Effector memory CD4-positive, alpha-beta T cell (primary cell): ENCODE measurements at places on chromosomes 6 and 20.
A peak's percentile ranks its signal among the peaks of the same experiment; 100 is the strongest.

DNA sequence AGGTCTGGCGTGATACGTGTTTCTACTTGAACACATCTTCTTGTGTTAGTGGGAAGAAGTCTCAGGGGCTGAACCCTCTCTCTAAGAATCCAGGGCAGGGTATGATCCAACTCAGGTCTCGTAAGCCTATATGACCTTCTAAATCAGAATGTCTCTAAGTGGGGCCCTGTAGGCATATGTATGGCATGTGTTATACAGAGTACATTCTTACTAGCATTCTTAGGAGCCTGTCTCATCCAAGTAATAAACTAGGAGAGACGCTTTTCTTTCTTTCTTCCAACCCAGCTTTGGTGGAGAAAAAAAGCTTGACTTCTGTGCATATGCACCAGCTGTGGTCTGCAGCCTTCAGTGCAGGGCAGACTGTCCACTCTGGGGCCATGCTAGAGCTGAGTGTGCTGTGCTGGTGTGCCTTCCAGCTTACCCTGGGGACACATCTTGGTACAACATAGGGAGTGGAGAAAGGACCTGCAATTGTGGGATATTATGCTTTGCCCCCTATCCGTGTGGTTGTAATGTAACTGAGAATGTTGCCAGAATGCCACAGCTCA, 47.3 kb downstream of the L3MBTL3 start:
- DNase-seq = no peak

DNA sequence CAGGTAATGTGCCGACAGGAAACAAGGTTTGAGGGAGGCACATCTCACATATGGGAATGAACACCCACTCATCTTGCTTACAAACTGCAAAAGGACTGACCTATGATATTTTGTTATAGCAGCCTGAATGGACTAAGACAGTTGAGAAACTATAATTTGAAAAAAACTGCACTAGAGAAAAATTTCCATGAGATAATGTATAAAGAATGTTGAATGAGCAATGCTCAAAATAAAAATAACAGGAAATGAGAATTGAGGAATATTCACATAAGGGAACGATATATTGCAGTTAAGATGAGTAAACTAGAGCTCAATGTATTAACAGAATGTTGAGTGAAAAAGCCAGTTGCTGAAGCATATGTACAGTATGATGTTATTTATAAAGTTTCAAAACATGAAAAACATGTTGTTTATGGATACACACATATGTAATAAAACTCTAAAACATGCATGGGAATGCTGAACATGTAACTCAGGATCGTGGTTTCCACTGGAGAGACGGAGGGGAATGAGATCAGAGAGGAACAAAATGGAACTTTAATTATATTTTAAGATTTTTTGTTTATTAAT, 6.3 kb upstream of the TBC1D22B start:
- DNase-seq = no peak

DNA sequence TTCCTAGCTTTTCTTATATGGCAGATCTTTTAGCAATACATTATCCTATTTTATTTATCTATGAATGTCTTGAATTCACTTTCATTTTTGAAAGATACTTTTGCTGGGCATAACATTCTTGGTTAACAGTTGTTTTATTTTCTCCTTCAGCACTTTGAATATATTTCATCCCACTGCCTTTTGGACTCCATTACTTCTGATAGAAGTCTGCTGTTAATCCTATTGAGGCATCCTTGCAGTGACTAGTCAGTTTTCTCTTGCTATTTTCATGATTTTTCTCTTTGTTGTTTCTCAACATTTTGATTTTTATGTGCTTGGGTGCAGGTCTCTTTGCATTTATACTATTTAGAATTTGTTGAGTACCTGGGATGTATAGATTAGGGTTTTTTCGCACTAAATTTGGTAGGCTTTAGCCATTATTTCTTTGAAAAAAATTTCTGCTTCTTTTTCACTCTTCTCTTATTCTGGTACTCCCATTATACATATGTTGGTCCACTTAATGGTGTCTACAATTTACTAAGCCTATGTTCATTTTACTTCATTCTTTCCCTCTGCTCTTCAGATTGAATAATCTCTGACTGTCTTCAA, 53.2 kb downstream of the PHACTR3 start:
- DNase-seq = no peak

- no peak for DNase-seq
These were observed 556.0 kb upstream of the JAG1 start for GRCh38 chr20:11229772-11230171.

DNA sequence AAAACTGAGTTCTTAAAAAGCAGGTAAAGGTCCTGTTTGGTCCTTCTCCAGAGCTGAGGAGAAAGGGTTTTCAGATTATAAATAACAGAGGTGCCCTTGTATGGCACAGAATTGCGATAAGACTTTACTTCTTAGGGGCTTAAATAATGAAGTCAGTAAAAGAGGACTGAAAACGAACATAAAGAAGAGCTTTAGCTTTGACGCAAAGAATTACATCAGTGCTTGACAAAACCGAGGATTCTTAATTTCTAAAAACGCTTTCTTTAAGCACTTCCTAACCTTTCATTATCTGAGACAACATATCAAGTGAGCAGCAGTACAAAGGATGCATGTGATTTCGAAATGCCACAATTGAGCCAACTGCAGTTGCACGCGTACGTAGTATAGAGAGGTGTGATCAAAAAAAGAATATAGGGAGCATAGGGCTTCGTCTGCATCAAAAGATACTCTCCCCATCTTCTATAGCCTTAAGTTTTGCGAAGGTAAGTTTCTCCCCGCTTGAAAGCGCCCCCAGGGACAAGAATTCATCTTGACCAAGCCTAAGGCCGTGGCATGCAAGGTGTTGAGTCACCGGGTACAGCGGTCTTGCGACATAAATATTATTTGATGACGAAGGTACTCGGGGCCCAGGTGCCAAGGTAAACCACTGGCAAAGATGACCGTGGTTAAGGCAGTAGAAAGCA, 778 bp upstream of the LOC128125822 start:
- no peak for DNase-seq

- peak; percentile 88 for DNase-seq
These were observed 34.7 kb upstream of the MICB start for GRCh38 chr6:31462964-31463870.

DNA sequence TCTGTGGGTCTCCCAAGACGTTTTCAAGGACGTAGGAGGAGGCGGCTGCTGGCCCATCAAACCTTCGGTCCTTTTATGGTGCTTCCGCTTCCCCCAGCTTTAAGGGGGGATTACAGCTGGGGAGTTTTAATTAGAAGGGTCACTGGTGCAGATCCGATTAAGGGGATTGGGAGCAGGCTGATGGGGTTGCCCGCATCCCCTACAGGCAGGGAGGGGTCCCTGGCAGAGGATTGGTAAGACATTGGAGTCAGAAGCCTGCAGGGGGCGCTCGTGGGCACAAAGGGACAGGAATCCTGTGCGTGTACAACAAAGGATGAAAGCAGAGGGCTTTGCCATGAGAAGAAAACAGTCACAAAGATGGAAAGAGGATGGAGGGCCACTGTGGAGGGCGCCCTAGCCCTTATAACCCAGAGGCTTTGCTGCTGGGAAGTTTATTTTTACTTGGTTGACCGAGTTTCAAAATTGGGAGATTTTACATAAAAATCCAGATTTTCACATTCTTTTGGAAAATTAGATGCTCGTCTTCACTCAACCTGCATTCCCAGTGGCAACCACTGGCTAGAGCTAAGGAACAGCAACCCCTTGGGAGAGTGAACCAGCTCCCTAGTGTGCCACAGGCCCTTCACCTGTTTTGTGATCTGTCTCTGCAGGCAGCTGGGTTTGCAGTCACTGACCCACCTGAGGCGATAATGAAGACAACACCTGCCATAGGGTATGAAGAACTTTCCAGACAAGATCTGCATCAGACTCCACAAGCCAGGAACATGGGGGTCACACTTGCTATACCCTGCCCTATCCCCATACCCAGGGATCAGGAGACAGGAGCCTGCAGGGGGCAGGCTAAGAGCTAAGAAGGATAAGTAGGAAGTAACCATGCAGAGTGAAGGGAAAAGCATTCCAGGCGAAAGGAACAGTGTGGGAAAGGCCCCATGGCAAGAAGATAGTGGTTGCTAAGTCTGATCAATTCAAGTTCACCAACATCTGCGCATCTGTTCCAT, 97.7 kb downstream of the KCNB1 start:
- peak; percentile 11 for DNase-seq
